IPS DF 19.7 (cell line): ENCODE measurements at places on chromosomes 2 and 18.

DNA sequence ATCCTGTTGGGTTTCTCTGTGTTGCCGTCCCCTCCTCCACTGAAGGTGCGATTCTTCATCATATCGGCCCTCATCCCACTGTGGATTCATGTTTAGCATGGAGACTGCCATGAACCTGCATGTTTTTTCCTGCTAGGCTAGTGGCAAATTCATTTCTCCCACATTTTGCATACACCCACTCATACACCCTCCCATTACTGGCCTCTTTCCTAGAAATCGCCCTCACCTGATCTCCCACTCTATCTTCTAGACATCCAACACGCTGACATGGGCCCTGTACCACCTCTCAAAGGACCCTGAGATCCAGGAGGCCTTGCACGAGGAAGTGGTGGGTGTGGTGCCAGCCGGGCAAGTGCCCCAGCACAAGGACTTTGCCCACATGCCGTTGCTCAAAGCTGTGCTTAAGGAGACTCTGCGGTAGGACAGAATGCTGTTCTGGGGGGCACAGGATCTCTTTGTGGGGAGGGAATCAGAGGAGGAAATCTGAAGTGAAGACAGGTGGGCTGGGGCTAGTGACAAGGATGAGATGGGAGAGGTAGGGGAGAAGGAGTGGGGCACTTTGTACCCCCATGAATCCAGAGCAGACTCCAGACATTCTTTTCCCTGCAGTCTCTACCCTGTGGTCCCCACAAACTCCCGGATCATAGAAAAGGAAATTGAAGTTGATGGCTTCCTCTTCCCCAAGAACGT, 17.7 kb downstream of the PRKAG3 start:
- DNase-seq = no peak

DNA sequence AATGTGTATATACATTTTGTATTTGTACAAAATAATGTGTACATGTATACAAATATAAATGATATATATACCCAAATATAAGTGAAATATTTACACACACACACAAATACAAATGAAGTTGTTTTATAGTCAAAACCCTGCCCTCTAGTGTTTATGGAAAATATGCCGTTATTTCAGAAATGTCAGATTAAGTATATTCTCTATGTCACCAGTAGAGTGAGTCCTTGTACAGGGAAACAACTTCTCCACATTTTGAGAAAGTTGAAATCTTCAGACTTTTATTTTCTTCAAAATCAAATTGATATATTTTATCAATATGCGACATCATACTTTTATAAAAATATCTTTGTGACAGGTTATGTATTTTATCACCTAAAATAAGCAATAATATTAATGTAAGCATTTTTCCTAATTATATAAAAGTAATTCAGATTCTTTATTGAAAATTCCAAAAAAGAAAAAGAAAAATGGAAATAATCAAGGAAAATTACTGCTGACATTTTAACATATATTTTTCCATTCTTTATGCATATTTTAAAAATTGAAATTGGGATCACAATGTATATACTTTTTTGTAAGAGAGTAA, 22.4 kb downstream of the ARL6IP6 start:
- DNase-seq = no peak

DNA sequence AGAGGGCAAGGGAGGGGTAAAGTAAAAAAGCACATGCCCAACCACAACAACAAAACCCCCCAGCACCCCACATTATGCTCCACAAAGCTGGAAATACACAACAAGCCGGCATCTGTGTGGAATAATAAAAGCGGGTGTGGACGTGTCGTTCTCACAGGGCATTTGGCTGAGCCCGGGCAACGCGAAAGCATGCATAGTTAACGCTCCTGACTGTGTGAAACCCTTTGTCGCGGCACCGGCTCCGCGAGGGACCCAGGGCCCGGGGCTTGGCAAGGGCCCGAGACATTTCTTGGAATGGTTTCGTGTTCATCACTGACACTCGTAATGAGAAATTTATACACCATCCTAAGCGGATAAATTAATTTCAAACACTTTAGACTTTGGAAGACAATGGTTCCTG, 165.6 kb downstream of the INHBB start:
- DNase-seq = no peak

- no peak for DNase-seq
Measured at GRCh38 chr2:67772216-67773170, 290.3 kb downstream of the C1D start.

DNA sequence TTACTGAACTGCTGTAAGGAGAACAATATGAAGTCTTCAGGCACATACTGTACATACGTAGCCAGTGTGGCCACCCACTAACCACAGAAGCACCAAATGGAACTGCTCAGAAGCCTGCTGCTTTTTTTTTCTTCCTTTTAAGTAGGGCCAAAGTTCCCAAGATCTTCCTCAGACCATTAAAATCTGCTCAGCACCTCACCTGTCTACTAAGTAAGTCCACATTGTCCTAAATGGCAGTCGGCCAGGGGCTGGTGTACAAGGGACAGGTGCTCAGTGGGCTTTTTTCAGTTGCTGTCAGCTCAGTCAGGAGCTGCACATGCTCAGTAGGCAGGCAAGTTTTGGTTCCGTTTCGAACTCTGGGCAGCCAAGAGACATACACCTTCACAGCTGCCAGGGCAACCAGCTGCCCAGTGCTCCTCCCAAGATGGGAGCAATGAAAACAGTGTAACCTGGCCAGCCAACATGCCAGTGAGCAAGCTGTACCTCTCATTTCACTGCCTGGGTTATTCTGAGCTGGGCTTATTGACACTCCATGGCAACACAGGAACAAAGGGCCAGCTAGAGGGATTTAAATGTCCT, 86.1 kb downstream of the ACVR1 start:
- DNase-seq = no peak
